ENCODE measurements at places on chromosomes 16 and 17.
A peak's percentile ranks its signal among the peaks of the same experiment; 100 is the strongest.

GRCh38 chr17:21124086-21124485, 2.7 kb upstream of the DHRS7B start:
- peak; percentile 44 for DNase-seq

- peak; percentile 13 for DNase-seq
Observed at GRCh38 chr16:55622930-55623561, 32.7 kb upstream of the SLC6A2 start.

DNA sequence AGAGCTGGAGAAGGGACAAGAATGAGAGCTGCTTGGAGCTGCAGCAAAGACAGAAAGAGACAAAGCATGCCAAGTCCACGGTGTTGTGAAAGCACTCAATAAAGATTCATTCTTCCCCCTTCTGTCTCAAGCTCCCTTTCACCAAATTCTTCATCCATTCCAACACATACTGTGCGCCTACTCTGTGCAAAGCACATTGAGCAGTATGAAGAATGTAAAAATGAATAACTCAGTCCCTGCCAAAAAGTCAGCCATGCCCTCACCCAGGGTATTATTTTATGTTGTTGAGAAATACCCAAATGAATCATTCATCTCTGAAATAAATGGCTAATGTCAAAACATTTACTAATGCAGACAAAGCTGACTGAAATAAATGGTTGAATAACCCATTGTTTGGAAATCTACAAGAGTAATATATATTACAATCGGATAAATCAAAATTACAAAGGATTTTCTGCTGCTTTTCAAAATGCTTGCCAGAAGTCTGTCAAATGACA, 282.9 kb upstream of the IRX5 start:
- DNase-seq: no peak

DNA sequence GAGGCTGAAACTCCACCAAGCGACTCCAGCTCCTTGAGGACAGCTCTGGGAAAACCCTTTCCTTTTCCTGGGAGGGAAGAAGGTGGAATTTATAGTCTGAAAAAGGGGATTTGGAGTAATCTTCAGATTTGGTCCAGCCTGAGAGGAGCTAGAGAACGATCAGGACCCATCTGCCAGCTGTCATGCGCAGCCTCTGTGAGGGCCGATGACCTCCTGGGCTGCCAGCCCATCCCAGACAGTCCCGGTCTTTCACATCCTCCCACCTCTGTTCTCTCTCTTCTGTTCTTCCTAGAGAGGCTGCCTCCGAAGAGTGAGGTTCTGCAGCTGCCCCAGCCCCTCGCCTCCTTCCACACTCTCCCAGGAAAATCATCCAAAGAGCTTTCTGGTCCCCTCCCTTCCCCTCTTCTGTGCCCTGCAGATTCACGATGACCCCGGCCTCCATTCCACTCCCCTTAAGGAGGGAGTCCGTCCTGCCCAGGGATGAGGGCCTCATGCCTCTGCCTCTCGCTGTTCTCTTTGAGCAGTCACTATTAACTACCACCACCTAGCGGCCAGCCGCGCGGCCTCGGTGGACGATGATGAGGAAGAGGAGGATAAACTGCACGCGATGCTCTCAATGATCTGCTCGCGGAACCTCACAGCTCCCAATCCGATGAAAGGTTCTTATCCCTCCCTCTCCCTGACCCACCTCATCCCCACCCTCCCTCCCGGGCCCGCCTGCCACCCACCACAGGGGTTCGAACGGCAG, 29.6 kb downstream of the SGSM2 start:
- no peak for DNase-seq

DNA sequence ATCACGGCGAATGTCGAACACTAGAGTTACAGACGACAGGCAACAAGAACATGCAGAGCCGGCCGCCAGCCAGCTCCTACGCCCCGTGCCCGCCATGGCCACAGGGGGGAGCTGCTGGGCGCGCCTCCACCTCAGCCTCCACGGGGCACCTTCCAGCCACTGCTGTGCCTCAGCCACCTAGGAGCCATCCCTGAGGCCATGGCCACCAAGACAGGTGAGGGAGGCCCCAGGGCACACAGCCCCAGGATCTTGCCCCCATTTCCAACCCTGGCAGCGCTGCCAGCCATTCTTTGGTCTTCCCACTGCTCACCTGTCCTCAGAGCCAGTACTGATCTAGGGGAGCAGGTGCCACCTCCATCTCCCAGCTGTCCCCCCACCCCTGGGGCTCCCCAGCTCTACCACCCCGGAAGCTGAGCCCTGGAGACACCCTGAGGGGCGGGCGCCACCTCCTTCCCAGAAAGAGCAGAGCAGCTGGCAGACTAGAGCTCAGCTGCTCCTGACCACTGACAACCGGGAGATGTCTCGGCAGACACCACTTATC, 11.8 kb downstream of the GNPTG start:
- DNase-seq: peak; percentile 60

DNA sequence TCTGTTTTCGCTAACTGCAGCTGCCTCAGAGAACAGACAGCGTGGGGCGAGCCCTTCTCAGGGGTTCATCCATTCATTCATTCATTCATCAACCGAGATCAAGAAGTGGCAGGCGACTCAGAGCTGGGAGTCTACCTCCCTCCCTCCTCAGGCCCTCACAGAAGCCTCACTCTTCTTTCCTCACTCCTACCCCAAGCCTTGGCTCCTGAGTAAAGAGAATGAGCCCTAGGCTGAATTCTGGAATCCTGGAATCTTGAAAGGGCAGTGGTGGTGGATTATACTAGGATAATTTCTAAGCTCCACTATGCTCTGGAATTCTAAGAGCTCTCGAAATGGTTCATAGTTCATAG, 2.3 kb upstream of the DLX3 start:
- DNase-seq: no peak

- DNase-seq: no peak
Observed at GRCh38 chr16:46836534-46837530, 5.9 kb upstream of the C16orf87 start.

DNA sequence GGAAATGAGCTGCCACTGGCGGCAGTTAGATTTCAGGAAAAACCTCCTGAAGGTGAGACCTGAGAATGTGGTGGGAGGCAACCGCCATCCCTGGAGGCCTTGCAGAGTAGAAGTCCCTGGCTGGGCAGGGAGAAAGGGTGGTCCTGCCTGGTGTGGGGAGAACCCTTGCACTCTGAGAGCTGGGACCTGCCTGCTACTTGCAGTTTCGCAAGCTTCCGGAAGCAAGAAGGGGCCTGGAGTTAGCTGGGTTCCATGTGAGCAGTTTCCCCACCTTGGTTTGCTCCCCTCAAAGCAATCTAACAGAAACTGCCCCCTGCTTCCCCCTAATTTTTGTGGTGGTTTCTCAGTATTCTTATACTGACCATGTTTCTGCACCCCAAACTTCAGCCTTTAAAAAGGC, 6.5 kb downstream of the ZNF629 start:
- no peak for DNase-seq

- no peak for DNase-seq
Observed at GRCh38 chr16:361341-361871, 8.9 kb upstream of the AXIN1 start.

GRCh38 chr16:82735673-82736091, 108.9 kb downstream of the CDH13 start:
- no peak for DNase-seq

- DNase-seq: no peak
Observed at GRCh38 chr16:17245776-17246175, 225.0 kb downstream of the XYLT1 start.

- peak; percentile 81 for DNase-seq
Observed at GRCh38 chr16:8887952-8888560, 5.9 kb downstream of the LITAFD start.

DNA sequence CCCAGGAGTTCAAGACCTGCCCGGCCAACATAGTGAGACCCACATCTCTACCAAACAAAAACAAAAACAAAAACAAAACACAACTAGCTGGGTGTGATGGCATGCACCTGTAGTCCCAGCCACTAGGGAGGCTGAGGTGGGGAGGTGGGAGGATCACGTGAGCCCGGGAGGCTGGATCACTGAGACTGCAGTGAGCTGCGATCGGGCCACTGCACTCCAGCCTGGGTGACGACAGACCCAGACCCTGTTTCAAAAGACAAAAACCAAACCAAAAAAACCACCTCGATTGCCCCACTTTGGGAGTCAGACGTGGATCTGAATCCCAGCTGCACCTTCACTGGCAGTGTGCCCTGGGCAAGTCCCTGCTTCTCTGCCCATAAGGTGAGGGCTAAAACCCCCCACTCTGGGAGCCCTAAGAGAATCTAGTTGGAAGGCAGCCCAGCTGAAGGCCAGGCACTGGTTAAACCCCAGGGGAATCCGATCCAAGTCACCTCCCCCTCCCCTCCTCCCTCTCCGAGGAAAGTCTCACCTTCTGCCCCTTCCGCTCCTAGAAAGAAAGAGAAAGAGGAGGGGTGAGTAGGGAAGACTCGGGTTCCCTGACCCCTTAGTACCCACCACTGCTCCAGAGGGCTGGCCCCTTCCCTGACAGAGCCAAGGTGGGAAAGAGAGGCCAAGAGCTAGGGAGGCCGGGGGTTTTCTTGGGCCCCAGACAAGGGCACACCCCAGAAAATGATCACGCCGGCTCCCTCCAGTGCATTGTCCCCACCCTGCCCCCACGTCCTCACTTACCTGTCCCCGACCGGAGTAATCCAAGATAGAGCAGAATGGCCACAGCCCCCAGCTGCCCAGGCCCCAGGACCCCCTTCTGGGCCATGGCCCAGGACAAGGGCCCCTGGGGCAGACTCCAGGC, 647 bp downstream of the PRSS8 start:
- peak; percentile 65 for DNase-seq

- DNase-seq: no peak
Observed at GRCh38 chr16:86039606-86040005, 140.6 kb downstream of the IRF8 start.

GRCh38 chr16:75402821-75403475, 30.4 kb downstream of the CFDP1 start:
- DNase-seq: peak; percentile 62

- peak; percentile 3 for DNase-seq
Observed at GRCh38 chr17:64500862-64501765, 4.3 kb upstream of the POLG2 start.

- no peak for DNase-seq
Observed at GRCh38 chr17:39104046-39104445, 47.4 kb downstream of the PLXDC1 start.

GRCh38 chr17:9346296-9346926, 229.2 kb downstream of the STX8 start:
- DNase-seq: no peak

DNA sequence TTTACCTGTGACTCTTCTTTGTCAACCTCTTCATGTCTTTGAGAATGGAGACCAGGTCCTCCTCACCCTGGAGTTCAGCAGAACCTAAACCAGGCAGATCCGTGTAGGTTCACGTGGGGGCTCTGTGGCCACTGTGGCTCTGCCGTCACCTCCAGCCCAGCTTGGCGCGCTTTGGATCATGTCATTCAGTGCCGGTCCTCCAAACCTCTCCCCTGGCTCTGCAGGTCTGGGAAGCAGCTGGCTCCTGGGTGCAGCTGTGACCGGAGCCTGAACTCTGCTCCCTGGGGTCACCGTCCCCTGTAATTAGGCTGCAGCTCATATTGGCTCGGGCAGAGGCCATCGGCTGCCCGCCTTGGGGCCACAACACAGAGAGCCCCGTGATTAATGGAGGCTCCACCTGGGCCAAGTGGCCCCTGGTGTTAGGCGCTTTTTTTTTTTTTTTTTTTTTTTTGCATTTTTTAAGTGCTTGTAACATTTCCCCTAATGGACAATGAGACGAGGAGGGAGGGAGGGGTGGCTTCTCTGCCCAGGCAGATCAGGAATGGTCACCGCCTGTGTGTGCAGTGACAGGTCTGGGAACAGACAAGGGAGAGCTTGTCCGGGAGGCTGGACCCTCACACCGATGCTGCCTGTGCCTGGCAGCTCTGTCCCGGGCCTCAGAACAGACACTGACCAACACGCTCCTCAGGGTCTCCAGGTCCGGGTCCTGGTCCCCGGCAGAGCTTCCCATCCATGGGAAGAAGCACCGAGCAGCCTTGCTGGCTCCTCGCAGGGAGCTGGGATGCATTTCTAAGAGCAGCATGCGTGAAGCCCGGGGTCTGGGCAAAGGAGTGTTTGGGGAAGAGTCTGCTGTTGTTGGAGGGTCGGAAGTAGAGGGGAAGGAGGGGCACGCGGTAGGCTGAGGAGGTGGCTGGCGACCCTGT, 247.9 kb downstream of the SEC14L1 start:
- DNase-seq: no peak

GRCh38 chr17:69223809-69224208, 4.8 kb downstream of the ABCA10 start:
- DNase-seq: peak; percentile 17

DNA sequence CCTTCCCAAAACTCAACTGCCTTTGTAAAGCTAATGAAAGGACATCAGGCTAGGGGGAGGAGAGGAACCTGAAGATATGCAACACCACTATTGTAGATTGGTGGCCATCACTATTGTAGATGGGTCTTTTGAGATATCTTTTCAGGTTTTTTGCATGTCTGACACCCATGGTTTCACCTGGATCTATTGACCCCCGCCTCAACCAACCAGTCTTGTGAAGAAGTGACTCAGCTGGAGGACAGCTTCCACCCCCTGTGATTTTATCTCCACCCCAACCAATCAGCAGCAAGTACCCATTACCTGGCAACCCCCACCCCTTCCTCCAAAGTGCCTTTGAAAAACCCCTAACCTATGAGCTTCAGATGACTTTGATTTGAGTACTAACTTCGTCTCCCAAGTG, 382.6 kb upstream of the GOT2 start:
- no peak for DNase-seq

DNA sequence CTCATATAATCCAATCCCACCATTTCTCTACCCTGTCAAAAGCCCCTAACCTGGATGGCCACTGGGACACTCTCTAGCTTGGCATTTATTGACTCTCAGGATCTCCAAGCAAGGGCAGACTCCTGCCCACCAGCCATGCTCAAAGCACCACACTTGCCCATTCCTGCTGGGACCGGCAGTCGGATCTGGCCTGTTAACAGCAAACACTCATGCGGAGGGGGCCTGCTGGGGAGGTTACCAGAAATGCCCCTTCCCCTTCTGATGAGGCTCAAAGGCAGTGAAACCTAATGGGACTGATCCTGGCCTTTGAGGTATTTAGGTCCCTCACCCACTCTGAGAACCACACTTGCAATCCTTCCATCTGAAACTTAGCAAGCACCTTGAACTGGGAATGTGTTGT, 6.5 kb upstream of the CCL1 start:
- DNase-seq: no peak

DNA sequence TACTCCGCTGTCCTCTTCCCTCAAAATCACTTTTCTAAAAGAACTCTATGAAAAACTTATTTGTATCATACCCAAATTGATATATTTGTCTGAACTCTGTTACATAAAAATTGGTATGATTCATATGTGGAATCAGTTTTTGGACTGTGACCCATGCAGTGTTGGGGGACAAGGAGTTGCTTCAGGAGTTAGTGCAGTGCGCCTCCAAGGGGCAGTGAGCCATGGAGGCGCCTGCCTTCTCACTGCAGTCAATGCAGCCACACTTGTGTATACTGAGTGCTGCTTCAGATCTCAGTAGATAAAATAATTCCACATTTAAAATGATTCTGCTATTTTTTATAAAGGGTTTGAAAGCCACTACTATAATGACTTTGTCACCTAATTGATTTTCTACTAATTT, 32.5 kb downstream of the DGKE start:
- DNase-seq: no peak

Data from kidney tubule cell (primary cell).